ENCODE measurements at places on chromosomes 4 and X. TPM values are rescaled to one million over a fixed set of nuclear protein-coding genes. Genes with fewer than 3 reads are reported as not detected.

PABPC1L2B gene
- 0.27 TPM for total RNA-seq

DNA sequence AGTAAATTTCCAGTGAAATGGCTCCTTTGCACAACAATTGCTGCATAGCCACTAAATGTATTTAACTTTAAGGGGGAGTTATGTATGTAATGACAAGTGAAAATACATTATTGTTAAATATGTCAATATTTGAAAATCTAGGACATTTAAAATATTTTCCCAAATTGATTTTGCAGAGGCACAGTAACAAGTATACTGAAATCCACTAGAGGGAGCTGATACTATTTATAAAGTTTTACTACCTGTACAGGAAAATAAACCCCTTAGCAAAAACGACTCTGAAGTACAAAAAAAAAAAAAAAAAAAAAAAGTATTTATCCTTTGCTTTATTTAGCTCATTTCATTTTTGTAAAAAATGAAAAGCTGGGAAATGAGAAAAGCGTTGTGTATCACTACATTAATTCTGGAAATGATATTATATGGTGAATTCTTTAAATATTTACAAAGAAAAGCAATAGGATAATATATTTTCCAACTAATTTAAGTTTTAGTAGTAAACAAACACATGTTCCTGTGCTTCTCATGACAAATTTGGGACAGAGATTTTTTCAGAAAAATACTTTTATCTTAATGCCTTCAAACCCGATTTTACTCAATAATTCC lies 727.7 kb downstream of the DMD start:
- no peak overlapping the region for H3K4me3 ChIP-seq
- H3K4me1 ChIP-seq = no peaks in the 10 kb centered on the region
- H3K27ac ChIP-seq = no peak overlapping the region
- no peaks in the 10 kb centered on the region for H3K36me3 ChIP-seq
- H3K27me3 ChIP-seq = no peaks in the 10 kb centered on the region
- DNase-seq = no peak

GRCh38 chr4:6469898-6470501 lies 2.4 kb downstream of the PPP2R2C start:
- no peak overlapping the region for H3K27ac ChIP-seq
- H3K4me3 ChIP-seq = peak overlapping the region; percentile 61
- H3K4me1 ChIP-seq = no peaks in the 10 kb centered on the region
- no peak for DNase-seq

FREM3 gene
- 0.20 TPM for total RNA-seq

DNA sequence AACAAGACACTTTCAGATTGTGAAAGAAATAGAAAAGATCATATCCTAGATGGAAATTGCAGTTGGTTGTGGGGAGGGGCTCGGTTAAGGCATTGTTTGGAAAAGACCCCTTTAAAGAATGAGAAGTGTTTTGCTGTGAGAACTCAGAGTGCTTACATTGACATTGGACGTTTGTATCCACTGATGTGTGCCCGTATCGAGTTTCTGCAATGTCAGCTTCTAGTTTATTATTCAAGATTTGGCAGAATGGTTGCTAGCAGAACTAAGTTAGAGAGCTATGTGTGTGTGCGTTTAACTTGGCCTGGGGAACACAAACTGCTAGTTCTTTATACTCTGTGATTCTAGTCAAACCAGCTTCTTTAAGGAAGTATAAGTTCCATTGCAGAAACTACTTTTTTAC lies 2702.5 kb downstream of the PCDH7 start:
- no peak overlapping the region for H3K27ac ChIP-seq
- no peaks in the 10 kb centered on the region for H3K4me1 ChIP-seq
- no peaks in the 10 kb centered on the region for H3K36me3 ChIP-seq
- no peak for DNase-seq

Measured in endodermal cell (in vitro differentiated cells).